ENCODE measurements at places on chromosomes 7 and 10.

DNA sequence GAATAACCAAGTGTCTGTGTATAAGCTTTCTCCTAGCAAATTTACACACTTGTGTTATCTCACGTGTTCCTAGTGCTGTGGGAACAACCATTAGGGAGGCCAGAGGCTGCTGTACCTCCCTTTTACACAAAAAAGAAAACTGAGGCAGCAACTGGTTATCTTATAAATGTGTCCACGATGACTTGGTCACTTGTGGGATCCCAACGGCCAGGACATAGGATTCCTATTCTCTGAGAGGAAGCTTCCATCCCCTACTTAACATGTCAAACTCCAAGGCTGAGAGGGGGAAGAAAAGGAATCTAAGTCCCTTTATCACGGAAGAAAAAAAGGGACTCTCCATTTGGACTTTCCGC is 484 bp downstream of the ZNF438 start:
- no peak for DNase-seq

DNA sequence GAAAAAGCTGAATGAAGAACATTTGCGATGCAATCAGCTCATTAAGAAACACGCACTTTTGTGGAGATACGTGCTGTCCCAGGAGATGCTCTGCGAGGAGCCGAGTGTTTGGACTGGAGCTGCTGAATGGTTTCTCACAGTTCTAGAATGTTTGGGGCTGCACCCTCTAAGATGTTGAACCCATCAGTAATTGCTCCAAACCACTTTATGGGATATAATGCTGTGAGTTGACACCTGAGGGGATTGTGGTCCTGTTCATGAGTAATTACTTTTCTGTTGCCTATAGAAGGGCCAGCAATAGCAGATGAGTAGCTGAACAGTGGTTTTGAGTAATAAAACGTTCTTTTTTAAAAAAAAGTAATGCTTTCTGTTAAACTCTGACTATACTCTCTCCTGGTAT is 63.1 kb downstream of the IKZF1 start:
- DNase-seq: no peak

DNA sequence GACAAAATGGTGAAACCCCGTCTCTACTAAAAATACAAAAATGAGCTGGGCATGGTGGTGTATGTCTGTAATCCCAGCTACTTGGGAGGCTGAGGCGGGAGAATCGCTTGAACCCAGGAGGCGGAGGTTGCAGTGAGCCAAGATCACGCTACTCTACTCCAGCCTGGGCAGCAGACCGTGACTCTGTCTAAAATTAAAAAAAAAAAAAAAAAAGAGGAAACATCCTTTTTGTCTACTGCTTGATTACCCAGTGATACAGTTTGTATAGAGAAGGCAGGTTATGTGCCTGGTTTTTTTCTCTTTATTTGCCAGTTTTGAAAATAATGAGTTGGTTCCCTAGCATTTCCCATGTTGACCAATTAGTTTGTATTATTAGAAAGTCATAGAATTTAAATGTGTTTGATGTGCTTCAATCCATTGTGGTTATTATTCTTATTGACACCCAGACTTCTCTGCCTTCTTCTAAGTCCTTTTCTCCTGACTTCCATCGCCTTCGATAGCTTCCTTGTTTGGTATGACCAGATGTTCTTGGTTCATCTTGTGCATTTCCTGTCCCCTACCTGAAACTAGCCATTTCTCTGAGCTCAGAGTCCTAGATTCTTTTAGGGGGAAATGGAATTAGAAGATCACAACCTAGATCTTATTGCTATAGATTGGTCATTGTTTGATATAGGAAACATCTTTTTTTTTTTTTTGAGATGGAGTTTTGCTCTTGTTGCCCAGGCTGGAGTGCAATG is 43.2 kb downstream of the VKORC1L1 start:
- DNase-seq: no peak

GRCh38 chr7:119733127-119733879 is 539.7 kb upstream of the KCND2 start:
- no peak for DNase-seq

- DNase-seq: no peak
These were observed 54.1 kb upstream of the PPIF start for GRCh38 chr10:79292891-79293746.

- DNase-seq: no peak
These were observed 129.0 kb downstream of the HIBADH start for GRCh38 chr7:27533652-27534081.

DNA sequence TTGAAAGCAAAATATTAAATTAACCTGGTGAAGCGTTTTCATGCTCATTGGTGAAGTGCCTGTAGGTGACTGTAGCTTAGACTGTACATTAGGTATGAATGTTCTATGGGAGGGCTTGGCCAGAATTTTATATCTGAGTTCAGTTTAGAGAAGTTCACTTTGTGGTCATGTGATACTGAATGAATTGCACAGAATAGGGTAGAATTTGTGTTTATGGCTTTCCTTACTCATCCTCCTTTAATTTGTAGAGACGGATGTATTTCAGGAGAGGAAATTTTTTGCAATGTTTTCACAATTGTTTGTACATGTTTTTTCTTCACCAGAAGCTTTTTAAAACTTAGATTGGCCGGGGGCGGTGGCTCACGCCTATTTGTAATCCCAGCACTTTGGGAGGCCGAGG is 32.3 kb downstream of the REEP3 start:
- no peak for DNase-seq

- DNase-seq: no peak
These were observed 29.8 kb downstream of the TES start for GRCh38 chr7:116240024-116240668.

GRCh38 chr7:30472784-30473775 is 5.5 kb downstream of the NOD1 start:
- DNase-seq: no peak

Data from T-helper 1 cell (primary cell).